ENCODE measurements at places on chromosomes 6 and 20.

DNA sequence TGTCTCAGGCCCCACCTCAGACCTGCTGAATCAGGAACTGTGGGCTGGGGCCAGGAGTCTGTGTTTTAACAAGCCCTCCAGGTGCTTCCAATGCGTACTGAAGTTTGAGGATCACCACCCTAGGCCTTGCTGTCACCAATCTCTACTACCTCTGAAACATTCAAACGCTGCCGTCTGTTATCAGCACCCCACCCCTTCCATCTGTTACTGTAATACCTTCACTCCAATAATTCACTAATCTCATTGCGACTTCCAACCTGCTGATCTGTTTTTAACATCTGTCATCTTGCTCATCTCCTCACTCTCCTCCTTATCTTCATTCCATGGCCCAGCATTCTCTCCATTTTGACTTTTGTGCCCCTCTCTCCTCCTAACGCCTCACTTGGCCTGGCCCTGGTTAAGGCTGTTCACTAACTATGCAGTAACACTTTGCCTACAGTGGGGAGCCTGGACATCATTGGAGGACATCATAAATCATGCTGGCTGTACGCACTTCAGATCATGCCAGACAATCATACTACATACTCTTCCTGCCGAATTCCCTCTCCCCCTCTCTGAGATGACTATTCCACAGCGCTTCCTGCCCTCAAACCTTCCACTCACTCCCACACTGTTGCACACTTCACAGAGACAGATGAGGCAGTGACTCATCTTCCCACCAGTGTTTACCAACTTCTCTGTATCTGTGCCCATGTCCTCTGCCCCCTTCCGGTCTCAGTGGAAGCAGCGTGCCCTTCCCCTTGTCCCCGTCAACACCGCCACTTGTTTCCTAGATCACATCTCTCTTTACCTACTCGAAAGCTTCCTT, 3.0 kb upstream of the GUCA1B start:
- no peak for DNase-seq

GRCh38 chr6:138454981-138455706, 44.1 kb downstream of the NHSL1 start:
- DNase-seq = no peak

- no peak for DNase-seq
Measured at GRCh38 chr20:22428051-22428450, 156.3 kb downstream of the FOXA2 start.

GRCh38 chr6:9896806-9897205, 518.1 kb downstream of the TFAP2A start:
- no peak for DNase-seq

- no peak for DNase-seq
Measured at GRCh38 chr20:10857352-10858070, 183.7 kb upstream of the JAG1 start.

Data from anterior cingulate cortex (tissue), 58 donors.